ENCODE measurements at places on chromosomes 5 and 9.

DNA sequence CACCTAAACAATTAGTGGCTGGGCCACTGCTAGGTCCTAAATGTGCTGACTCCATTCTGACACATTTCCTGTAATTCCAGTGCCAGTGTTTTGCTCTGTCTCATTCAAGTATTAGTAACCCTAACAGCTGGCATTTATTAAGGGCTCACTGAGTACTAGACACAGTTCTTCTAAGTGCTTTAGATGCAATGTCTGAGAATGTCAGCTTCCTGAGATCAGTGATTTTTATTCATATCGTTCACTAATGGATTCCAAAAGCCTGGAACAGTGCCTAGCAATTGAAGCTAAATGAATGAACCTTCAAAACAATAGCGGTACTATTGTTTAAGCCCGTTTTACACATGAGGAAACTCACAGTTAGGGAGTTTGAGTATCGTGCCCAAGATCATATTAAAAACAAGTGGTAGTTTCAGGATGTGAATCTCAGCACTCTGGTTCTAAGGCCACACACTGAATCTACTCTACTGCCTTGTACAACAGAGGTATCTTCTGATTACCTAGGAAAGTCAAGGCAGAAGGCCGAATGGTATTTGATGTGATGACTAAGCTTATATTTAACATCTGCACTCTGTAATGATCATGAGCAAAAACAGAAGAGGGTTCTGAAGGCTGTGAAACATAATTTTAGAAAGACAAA, 304.0 kb downstream of the PJA2 start:
- ATAC-seq: peak; percentile 66

DNA sequence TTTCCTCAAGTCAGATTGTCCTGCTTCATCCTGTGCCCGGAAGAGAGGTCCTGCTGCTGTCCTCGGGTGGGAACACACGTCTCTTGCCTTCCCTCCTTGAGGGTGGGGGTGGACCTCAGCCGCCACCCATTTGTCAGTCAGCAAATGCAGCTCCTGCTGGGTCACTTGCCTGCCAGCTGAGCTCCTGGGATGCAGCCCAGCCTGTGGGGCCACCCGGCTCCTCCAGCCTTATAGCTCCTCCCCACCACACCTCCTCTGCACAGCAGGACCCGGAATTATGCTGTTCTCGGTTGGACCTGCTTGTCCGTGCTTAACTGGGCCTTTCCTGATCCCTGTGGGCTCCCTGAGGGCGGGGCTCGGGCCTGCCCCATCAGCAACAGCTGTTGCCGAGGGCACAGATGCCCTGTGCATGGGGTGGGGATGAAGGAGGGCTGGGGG, 52.7 kb downstream of the RXRA start:
- ATAC-seq: peak; percentile 72

- ATAC-seq: no peak
Measured at GRCh38 chr5:167271511-167271910, 1019.9 kb upstream of the WWC1 start.

DNA sequence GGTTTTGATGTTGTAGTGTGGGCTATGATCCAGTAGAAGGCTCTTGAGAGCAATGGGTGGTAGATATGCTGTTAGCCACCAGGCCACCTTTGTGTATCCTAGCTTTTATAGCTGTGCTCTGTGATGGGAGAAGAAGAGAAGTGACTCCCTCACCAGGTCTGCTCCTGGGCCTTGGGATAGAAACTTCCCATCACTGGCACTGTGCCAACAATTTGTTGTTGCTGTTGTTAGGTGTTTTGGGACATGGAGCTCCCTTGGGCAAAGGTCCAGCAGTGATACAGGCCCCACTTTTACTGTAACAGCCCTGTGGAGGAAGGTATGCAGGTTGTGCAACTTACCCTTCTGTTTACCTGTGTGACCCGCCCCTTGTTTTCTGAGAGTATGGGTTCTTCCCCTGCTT, 570.9 kb upstream of the GRIN3A start:
- no peak for ATAC-seq

DNA sequence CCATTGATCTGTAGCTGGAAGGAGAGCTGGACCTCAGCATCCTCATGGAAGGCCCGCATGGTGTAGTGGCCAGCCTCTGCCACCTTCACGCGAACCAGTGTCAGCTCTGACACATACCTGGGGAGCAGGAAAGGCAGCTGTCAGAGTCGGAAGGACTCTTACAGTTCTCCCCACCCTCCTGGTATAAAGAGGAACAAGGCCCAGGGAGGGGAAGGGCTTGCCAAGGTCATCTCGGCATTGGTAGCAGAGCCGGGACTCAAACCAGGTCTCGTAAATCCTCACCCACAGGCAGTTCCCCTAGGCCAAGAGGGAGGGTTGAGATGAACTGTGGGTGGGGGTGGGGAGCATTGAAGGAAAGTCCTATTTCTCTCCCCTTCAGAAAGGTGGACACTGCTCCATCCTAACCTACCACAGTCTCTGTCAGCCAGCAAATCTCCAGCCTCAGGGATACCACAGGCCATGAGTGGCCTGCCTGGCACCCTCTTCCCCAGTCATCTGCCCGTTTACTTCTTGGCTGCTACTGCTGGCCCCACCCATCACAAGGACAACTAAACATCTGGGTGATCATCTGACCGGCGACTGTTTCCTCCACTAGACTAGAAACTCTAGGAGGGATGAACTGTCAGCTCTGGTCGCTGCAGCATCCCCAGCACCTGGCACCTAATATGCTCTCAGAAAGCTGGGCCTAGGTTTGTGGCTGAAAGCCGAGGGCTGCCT, 23.5 kb downstream of the PDGFRB start:
- peak; percentile 24 for ATAC-seq

DNA sequence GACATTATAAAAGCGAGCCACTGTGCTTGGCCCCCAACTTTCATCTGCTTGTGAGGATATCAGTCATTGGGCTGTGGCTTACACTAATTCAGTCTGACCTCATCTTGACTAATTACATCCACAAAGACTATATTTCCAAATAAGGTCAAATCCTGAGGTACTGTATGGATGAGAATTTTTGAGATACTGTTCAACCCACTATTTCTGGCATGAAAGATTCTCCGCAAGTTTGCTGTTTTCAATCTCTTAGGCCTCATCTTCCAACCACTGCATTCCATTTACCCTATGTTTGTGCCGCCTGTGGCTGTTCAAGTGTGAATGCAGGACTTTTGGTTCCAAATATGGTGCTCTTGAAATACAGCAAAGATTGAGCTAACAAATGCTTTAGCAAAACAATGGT, 400.9 kb upstream of the SGCD start:
- no peak for ATAC-seq

DNA sequence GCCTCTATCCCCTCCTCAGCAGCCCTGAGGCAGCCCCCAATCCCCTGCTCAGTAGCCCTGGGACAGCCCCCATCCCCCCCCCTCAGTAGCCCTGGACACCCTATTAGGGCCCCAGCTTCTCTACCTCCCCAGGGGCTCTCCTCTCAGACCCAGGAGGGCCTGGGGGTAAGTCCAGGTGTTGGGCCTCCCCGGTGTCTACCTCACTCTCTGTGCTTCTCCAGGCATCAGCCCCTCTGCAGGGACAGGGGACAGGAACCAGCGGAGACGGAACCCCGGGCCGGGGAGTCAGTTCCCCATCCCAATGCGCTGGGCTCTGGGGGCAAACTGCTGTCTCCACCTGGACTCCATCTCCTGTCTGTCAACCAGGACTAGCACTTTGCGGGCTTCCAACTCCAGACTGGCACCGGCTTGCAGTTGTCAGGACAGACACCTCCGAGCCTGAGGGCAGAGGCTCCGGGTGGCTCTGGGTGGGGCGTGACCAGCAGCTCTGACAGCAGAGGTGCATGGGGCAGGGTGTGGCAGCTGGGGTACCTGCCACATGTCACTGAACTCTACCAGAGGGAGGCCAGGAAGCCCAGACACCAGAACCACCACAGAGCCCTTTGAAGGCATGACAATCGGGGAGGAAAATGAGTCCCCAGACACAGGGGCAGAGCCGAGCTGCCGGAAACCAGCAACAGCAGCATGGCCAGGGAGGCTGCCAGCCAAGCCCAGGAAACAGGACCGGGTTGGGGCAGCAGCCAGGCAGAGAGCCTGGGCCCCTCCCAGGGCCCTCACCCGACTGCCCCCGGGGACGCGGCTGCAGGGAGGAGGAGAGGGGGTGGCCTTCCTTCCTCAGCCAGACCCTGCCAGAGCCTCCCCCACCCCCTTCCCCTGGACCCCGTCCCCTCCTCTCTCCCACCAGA, 17.7 kb upstream of the UBAC1 start:
- ATAC-seq: peak; percentile 31

DNA sequence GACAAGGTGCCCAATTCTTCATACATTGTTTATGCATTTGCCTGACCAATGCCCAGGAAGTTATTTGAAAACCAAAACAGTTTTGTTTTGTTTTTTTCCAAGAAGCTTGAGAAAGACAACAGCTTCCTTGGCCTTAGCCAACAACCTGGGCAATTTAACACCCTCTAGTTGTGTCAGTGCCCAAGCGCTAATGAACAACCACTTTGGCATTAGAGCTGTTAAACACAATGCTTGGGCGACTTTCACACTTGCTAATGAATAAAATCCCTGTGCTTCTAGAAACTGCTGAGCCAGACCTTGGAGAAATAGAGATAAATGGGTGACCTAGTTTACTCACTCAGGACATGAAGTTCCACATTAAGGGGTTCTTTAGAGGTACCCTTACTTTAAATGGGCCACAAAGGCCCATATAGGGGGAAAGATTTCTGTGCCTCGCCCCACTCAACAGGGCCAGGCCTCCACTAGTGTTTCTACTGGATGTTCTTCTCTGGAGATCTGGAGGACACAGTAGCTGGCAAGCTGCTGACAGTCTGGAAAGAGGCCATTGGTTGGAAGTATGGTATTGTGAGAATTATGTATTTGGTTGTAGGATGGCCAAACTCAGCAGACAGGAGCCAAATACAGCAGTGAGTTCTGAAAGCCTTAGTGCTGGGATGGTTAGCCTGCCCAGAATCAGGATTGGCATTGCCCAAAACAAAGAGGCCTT, 179.8 kb downstream of the DOCK8 start:
- ATAC-seq: no peak

DNA sequence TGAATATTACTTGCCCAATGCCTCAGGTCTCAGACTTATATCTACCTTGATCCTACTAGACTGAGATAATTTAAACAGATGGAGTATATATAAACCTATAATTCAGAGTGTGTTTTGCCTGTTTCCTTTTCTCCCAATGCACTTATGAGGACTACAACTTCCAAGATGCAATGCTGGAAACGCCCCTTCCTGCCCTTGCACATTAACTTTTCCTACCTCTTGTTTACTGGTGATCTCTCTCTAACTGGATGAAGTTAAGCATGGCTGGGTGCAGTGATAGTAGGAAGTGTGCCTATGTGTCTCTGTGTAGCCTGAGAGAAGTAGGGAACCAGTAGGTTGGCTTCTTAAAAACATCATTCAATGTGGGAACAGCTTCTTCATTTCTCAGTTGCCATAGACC, 115.2 kb downstream of the SVEP1 start:
- ATAC-seq: no peak

DNA sequence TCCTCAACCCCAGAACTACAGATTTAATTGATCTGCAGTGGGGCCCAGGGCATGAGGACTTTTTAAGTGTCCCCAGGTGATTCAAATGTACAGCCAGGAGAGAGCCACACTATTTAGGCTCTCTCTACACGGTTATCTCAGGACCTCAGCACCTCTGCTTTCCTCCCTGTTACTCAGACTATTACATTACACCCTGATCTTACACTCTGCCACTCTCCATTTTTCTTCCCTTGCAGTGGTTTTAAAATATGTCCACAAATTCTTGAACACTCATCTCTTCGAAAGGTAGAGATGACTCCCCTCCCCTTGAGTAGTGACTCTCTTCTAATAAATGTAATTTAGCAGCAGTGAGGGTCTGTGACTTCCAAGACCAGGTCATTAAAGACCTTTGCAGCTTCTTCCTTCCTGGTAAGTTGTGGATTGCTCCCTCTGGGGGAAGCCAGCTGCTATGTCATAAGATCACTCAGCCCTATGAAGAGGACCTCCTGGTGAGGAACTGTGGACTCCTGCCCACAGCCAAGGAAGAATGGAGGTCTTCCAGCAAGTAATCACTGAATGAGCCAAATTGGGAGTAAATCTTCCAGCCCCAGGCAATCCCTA, 87.5 kb upstream of the SSBP2 start:
- ATAC-seq: peak; percentile 30

- ATAC-seq: no peak
Measured at GRCh38 chr9:128113526-128114325, 13.8 kb downstream of the PTGES2 start.

- ATAC-seq: peak; percentile 47
Measured at GRCh38 chr5:133063965-133064364, 12.2 kb downstream of the HSPA4 start.

Data from esophagus mucosa (tissue), 1 donor.